Cortex of kidney (tissue), 1 donor: ENCODE measurements at places on chromosomes 5 and 9.

GRCh38 chr5:17925276-17925675 is 291.0 kb downstream of the TAF11L14 start:
- no peak for DNase-seq

DNA sequence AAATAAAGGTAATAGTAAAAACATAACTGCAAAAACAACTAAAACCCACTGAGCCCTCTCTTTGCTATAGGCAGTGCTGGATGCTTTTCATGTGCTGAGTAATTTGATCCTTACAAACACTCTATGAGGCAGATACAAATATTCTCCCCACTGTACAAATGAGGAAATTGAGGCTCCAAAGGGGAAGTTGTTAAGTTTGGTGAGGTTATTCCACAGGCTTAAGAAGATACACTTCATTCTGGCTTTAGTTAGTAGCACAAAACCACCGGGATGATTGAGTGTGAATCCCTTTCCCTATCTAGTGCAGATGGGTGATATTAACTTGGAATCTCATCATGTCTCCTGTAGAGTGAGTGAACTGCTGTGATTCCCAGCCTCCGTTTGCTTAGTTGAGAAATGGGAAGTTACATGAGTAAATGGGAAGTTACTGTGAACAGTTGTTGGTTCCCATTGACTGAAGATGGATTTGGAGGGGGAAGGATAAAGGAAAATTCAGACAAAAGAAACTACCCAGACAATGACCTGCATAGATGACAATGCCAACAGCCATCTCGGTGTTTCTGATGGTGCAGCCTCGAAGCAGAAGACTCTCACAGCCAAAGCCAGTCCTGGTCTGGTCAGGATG is 208.3 kb downstream of the ATP10B start:
- no peak for DNase-seq

DNA sequence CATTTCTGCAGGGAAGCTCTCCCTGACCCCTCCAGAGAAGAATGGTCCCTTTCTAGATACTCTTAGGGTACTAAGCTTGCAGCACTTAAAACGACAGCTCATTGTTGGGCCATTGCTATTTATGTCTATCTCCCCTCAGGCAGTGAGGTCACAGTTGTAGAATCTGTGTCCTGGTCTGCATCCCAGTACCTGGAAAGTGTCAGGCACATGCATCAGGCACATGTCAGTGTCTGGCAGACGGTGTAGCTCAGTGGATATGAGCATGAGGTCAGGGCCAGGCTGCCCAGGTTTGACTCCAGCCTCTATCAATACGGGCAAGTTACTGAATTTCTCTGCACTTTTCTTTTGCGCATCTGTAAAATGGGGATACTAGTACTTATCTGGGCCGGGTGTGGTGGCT is 22.2 kb upstream of the EEIG1 start:
- no peak for DNase-seq

DNA sequence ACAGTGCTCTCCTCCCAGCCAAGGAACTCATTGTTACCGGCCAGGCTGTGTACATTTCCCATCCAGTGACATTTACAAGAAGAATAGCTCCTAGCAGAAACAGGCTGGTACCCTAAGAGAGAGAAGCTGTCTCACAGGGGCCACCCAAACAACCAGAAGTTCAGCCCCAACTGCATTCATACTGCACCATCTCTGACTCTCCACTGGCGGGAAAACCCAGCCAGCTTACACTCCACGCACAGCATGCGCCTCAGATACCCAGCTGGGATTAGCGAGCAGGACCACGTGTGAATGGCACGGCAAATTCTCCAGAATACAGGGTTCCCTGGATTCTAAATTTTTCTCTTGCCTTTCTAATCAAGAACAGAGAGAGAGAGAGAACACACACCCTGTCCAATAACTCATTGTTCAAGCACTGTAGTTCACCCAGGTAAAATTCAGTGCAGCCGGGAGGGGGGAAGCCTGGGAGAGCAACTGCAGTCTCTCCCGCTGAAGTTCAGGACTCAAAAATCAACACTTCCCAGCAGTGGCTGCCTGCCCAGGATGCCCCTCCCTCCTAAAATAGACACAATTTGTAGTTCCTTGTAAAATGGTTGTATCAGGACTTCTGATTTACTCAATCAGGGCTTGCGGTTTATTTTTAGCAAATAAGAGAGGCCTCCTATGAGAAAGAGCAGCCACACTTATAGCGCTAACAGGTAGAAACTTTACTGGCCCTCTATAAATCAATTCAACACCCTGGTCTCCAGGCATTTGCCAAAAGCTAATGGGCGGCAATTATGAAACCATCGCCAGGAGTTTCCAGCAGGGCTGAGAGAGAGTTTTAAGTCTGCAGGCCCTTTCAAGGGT is 2.2 kb downstream of the COL23A1 start:
- no peak for DNase-seq
